ENCODE measurements at places on chromosomes 1 and 21.

GRCh38 chr1:43864111-43865045 lies 69.2 kb upstream of the ARTN start:
- H3K4me1 ChIP-seq = no peaks in the 10 kb centered on the region
- H3K36me3 ChIP-seq = no peaks in the 10 kb centered on the region
- no peak overlapping the region for H3K27ac ChIP-seq
- H3K27me3 ChIP-seq = no peaks in the 10 kb centered on the region

- peaks cover 3% of the 10 kb centered on the region for H3K4me1 ChIP-seq
- no peaks in the 10 kb centered on the region for H3K36me3 ChIP-seq
- no peaks in the 10 kb centered on the region for H3K27me3 ChIP-seq
- H3K27ac ChIP-seq = no peak overlapping the region
- no peak overlapping the region for H3K4me3 ChIP-seq
These were observed 27.9 kb downstream of the LRRC8B start for GRCh38 chr1:89552471-89553081.

- H3K27me3 ChIP-seq = no peaks in the 10 kb centered on the region
- no peaks in the 10 kb centered on the region for H3K36me3 ChIP-seq
- no peak overlapping the region for H3K4me3 ChIP-seq
These were observed 71.9 kb downstream of the HIVEP3 start for GRCh38 chr1:41846625-41847405.

- H3K27me3 ChIP-seq = no peaks in the 10 kb centered on the region
- DNase-seq = no peak
- H3K4me3 ChIP-seq = no peak overlapping the region
These were observed 575.5 kb downstream of the PTPRU start for GRCh38 chr1:29811727-29812407.

- no peaks in the 10 kb centered on the region for H3K36me3 ChIP-seq
- no peaks in the 10 kb centered on the region for H3K27me3 ChIP-seq
- H3K4me3 ChIP-seq = peak overlapping the region; percentile 92
- DNase-seq = no peak
- H3K27ac ChIP-seq = no peak overlapping the region
These were observed 1.4 kb downstream of the GUK1 start for GRCh38 chr1:228141226-228142044.

- no peak overlapping the region for H3K4me3 ChIP-seq
- DNase-seq = no peak
- H3K4me1 ChIP-seq = no peaks in the 10 kb centered on the region
- H3K27ac ChIP-seq = no peak overlapping the region
- H3K36me3 ChIP-seq = no peaks in the 10 kb centered on the region
These were observed 814.4 kb upstream of the RGS18 start for GRCh38 chr1:191343816-191344215.

DNA sequence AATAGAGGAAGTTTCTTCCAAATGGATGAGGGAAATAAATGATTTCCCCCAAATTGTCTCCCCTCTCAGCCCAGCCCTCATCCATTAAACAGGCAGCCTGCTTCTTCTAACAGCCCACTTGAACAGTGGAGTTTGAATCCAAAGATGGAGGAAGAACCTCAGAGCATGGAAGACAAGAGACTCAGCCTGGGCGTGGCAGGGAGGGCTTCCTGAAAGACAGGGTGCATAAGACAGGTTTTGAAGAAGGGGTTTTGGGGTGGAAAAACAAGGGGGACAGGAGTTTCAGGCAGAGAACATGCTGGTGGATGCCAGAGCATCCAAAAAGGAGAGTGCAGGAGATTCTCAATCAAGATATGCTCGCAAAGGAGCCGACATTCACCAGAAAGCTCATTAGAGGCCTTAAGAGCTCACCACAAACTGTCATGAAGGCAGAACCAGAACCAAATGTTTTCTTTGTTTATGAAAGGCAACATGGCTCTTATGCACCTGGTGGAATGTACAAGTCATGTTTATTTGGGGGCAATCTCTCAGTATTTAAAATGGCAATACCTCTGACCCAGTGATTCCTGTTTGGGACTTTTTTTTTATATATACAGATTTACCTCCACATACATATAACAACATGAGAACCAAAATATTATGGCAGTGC lies 26.5 kb upstream of the TSPEAR start:
- H3K27ac ChIP-seq = no peak overlapping the region
- H3K27me3 ChIP-seq = no peaks in the 10 kb centered on the region
- DNase-seq = no peak
- H3K4me3 ChIP-seq = no peak overlapping the region
- no peaks in the 10 kb centered on the region for H3K4me1 ChIP-seq
- H3K36me3 ChIP-seq = no peaks in the 10 kb centered on the region

DNA sequence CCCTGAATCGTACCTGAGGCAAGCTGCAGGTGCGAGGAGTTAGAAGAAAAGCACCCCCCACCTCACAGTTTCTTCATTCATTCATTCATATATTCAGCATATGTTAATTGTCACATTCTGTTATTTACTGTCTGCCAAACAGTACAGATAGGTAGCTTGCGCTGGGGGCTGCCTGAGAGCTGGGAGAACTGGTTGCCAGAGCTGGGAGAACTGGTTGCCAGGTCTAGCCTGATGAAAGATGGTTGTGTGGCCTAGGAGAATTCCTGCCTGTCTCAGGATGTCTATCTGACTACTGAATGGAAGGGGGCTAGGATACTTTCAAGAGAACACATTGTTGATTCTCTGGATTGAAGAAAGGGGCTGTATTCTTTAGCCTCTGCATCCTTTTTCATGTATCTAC lies 225.9 kb upstream of the POU3F1 start:
- peaks cover 16% of the 10 kb centered on the region for H3K4me1 ChIP-seq
- H3K27me3 ChIP-seq = no peaks in the 10 kb centered on the region
- H3K36me3 ChIP-seq = no peaks in the 10 kb centered on the region
- H3K27ac ChIP-seq = no peak overlapping the region
- H3K4me3 ChIP-seq = no peak overlapping the region
- DNase-seq = no peak

DNA sequence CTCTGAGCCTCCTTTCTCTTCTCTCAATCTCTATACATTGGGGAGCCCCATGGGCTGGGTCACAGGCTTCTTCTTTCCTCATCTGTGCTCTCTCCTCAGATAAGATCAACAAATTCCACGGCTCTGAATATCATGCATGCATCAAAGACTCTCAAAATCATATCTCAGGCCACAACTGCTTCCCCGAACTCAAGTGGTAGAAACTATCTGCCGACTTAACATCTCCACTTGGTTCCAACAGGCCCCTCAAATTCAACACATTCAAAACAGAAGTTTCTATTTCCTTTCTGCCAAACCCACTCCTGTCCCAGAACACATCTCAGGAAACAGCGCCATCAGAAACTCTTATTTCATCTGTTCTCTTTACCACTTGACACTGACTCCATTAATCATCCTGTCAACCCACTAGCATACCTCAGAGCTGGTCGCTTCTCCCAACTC lies 16.7 kb downstream of the DDX59 start:
- DNase-seq = no peak
- no peaks in the 10 kb centered on the region for H3K27me3 ChIP-seq
- no peak overlapping the region for H3K4me3 ChIP-seq

DNA sequence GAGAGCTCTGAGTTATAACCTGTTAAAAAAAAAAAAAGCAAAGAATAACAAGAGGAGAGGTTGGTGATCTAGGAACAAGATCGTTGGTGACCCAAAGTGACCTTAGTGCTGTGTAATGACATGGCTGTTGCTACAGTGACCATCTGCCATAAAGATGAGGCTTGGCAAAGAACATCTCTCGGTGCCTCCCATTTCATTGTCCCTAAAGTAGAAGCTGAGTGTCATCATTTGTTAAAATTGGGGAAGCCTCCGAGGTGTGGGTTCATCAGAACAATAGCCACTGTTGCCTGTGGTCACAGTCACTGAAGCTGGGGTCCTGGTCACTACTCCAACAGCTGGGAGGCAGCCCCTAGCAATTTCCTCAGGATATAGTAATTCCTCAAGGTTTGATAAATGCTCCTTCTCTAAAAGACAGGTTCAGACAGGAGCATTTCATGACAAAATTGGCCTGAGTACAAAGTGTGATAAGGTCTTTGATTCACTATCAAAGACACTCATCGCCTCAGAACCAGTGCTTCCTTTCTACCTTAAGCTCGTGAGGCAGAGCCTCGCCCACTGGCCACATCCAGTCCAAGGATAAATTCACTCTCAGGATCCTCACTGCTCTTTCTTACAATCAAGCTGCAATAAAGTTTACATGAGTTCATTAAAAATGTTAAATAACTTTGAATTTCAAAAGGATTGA lies 81.9 kb upstream of the RGS2 start:
- H3K36me3 ChIP-seq = no peaks in the 10 kb centered on the region
- no peaks in the 10 kb centered on the region for H3K4me1 ChIP-seq
- no peak overlapping the region for H3K27ac ChIP-seq
- DNase-seq = no peak
- no peak overlapping the region for H3K4me3 ChIP-seq

GRCh38 chr1:171310661-171311087 lies 3.3 kb upstream of the FMO4 start:
- H3K36me3 ChIP-seq = no peaks in the 10 kb centered on the region
- H3K27ac ChIP-seq = no peak overlapping the region
- H3K4me3 ChIP-seq = no peak overlapping the region
- peaks cover 11% of the 10 kb centered on the region for H3K4me1 ChIP-seq
- H3K27me3 ChIP-seq = no peaks in the 10 kb centered on the region

DNA sequence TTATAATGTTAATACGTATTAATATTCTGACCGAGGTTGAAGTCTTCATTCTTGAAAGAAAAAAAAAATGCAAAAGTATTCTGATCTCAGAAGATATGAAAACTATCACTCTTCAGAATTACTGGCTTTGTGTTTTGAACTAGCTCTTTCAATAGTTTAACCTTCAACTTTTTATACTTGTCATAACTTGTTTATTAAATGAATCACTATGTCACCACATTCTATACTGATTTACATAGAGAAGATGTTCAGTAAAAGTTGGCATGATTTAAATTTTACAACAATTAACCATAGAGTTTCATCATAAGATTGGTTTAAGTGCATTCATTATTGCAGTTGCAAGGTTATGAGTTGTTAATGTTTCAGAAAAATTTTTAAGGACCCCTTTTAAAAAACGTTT lies 57.3 kb downstream of the HS2ST1 start:
- DNase-seq = no peak
- H3K27ac ChIP-seq = no peak overlapping the region
- peaks cover 3% of the 10 kb centered on the region for H3K4me1 ChIP-seq
- no peaks in the 10 kb centered on the region for H3K36me3 ChIP-seq
- H3K27me3 ChIP-seq = no peaks in the 10 kb centered on the region

DNA sequence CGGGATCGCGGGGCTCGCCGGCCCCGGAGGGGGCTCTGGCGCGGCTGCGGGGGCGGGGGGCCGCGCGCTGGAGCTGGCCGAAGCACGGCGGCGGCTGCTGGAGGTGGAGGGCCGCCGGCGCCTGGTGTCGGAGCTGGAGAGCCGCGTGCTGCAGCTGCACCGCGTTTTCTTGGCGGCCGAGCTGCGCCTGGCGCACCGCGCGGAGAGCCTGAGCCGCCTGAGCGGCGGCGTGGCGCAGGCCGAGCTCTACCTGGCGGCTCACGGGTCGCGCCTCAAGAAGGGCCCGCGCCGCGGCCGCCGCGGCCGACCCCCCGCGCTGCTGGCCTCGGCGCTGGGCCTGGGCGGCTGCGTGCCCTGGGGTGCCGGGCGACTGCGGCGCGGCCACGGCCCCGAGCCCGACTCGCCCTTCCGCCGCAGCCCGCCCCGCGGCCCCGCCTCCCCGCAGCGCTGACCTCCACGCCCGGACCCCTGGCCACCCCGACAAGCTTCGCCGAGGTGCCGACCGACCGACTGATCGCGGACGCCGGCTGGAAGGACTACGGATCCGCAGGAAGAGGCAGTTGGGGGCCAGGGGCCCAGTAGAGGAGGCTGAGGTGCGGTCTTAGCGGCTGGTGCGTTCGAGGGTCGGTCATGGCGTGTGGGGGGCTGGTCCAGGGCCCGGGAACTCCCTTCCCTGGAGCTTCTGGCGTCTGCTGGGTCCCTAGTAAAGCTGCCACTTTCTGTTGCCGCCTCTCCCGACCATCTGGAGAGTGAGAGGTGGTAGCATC lies 711 bp downstream of the TRNP1 start:
- H3K27ac ChIP-seq = peak overlapping the region; percentile 40
- no peaks in the 10 kb centered on the region for H3K36me3 ChIP-seq
- peak overlapping the region; percentile 57 for H3K4me3 ChIP-seq
- no peaks in the 10 kb centered on the region for H3K27me3 ChIP-seq
- peaks cover 19% of the 10 kb centered on the region for H3K4me1 ChIP-seq

- no peak overlapping the region for H3K4me3 ChIP-seq
- peak overlapping the region; percentile 58 for H3K27ac ChIP-seq
- H3K27me3 ChIP-seq = no peaks in the 10 kb centered on the region
- peaks cover 13% of the 10 kb centered on the region for H3K4me1 ChIP-seq
These were observed 88.5 kb upstream of the HMCN1 start for GRCh38 chr1:185645686-185646085.

- H3K4me1 ChIP-seq = peaks cover 11% of the 10 kb centered on the region
- H3K27me3 ChIP-seq = no peaks in the 10 kb centered on the region
- H3K36me3 ChIP-seq = no peaks in the 10 kb centered on the region
These were observed 51.4 kb upstream of the GJA8 start for GRCh38 chr1:147851149-147851548.

DNA sequence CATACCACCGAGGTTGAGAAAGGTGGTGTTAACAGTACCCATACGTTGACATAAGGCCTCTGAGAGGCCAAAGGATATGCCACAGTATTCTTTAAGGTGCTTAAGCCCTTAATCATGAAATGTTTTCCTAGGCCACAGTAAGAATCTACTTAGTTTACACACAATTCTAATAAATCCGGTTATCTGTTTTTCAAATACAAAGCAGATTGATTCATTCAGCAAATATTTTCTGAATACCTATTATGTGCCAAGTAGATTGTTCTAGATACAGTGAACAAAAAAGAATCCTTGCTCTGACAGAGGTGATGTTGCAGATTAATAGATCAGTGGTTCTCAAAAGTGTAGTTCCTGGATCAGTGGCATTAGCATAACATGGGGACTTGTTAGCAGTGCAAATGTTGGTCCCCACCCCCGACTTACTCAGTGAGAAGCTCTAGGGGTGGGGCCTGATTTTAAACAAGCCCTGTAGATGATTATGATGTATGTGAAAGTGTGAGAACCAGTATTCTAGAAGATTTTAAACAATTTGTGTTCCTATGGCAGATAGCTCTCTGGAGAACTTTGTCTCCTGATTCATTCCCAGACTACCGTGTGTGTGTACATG lies 61.6 kb downstream of the NFIA start:
- H3K4me1 ChIP-seq = peaks cover 11% of the 10 kb centered on the region
- H3K27me3 ChIP-seq = no peaks in the 10 kb centered on the region
- no peak for DNase-seq
- H3K4me3 ChIP-seq = no peak overlapping the region

DNA sequence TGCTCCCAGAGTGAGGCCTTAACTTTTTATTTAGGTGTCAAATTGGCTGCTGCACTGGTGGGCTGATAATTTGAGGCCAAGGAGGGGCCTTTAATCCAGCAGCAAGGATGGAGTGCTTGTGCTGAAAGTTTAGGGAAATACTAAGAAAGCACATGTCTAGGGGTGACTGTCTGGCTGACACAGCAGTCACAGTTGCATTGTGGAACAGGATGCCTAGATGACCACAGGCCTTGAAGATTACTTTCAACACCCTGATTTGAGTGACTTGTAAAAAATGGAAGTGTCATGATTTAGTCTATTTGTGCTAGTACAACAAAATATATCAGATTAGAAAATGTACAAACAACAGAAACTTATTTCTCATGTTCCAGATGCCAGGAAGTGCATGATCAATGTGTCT lies 57.7 kb downstream of the ZNF697 start:
- H3K4me3 ChIP-seq = no peak overlapping the region
- no peaks in the 10 kb centered on the region for H3K36me3 ChIP-seq
- no peaks in the 10 kb centered on the region for H3K4me1 ChIP-seq

GRCh38 chr1:27628712-27629111 lies 6.3 kb downstream of the FGR start:
- no peaks in the 10 kb centered on the region for H3K4me1 ChIP-seq
- H3K27ac ChIP-seq = no peak overlapping the region
- DNase-seq = no peak

- H3K4me1 ChIP-seq = no peaks in the 10 kb centered on the region
- H3K27ac ChIP-seq = no peak overlapping the region
- no peak for DNase-seq
- H3K27me3 ChIP-seq = no peaks in the 10 kb centered on the region
These were observed 29.2 kb downstream of the IGSF5 start for GRCh38 chr21:39774227-39774626.

Data from H1 (cell line).